ENCODE measurements at places on chromosomes 16 and 17. TPM values are rescaled to one million over a fixed set of nuclear protein-coding genes. Genes with fewer than 3 reads are reported as not detected.
A peak's percentile ranks its signal among the peaks of the same experiment; 100 is the strongest.

The SPN gene
- total RNA-seq, result 109 TPM

The TAC4 gene
- total RNA-seq, result not detected

GRCh38 chr17:8426094-8426720 is 9.5 kb upstream of the NDEL1 start:
- no peak for DNase-seq
- no peaks in the 10 kb centered on the region for H3K27me3 ChIP-seq
- no peak overlapping the region for H3K27ac ChIP-seq
- H3K4me1 ChIP-seq, result peaks cover 10% of the 10 kb centered on the region
- H3K36me3 ChIP-seq, result no peaks in the 10 kb centered on the region

- peak overlapping the region; percentile 38 for H3K4me3 ChIP-seq
- no peaks in the 10 kb centered on the region for H3K27me3 ChIP-seq
- no peaks in the 10 kb centered on the region for H3K36me3 ChIP-seq
- H3K27ac ChIP-seq, result peak overlapping the region; percentile 81
- peak; percentile 66 for DNase-seq
- peaks cover 53% of the 10 kb centered on the region for H3K4me1 ChIP-seq
Observed at GRCh38 chr17:2215616-2216364, 87.8 kb downstream of the SMG6 start.

- peaks cover 100% of the 10 kb centered on the region for H3K36me3 ChIP-seq
- DNase-seq, result peak; percentile 34
- H3K27me3 ChIP-seq, result no peaks in the 10 kb centered on the region
- H3K27ac ChIP-seq, result no peak overlapping the region
Observed at GRCh38 chr16:27344721-27345120, 30.9 kb downstream of the IL4R start.

GRCh38 chr17:2406903-2407790 is 6.3 kb upstream of the MNT start:
- H3K36me3 ChIP-seq, result no peaks in the 10 kb centered on the region
- H3K27ac ChIP-seq, result peak overlapping the region; percentile 61
- H3K4me3 ChIP-seq, result no peak overlapping the region
- H3K27me3 ChIP-seq, result no peaks in the 10 kb centered on the region

- H3K36me3 ChIP-seq, result peaks cover 25% of the 10 kb centered on the region
- peak; percentile 82 for DNase-seq
- H3K4me1 ChIP-seq, result peaks cover 67% of the 10 kb centered on the region
- H3K4me3 ChIP-seq, result no peak overlapping the region
Observed at GRCh38 chr17:82889496-82890338, 49.9 kb upstream of the ZNF750 start.

Data from lower lobe of right lung (tissue), 2 donors.